ENCODE measurements at places on chromosomes 1 and 21.

GRCh38 chr1:50126927-50127715 is 18.4 kb downstream of the ELAVL4 start:
- DNase-seq = no peak

DNA sequence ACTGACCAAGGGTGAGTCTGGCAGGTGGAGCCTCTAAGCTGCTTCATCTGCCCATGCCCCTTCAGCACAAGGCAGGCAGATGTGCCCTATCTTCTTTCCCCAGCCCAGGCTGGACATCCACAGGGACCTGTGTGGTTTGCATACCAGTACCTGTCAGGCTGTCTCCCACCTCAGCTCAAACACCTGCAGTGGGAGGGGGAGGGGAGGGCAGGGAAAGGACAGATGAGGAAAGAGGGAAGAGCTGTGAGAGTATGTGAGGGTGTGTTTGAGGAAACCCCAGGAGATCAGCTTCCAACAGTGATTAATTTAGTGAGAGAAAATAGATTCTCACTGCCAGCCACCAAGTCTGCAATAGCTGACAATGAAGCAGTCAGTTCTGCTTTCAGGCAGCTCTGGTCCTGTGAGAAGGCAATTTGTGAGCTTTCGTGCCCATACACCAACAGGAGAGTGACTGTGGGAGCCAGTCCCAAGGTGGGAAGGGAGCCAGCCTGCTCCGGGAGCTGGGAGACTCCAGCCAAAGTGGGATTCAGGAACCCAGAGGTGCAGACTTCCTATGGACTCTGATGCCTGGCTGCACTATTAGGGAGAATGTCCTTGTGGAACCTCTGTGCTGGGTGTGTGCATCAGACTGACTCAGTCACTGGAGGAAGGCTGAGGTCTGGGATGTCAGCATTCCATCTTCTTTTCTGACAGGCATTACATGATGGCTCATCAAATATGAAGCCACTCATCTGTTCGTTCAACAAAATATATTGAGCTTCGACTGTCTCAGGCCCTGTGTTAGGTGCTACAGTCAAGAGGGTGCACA is 59.7 kb downstream of the TNR start:
- no peak for DNase-seq

GRCh38 chr1:184647471-184647870 is 107.2 kb downstream of the EDEM3 start:
- DNase-seq = no peak

GRCh38 chr1:20069874-20070273 is at the start of gene PLA2G5:
TSS of gene PLA2G5 (plus strand) at chr1:20070194. CDS start at chr1:20084831, 14,637 bp downstream.
- no peak for DNase-seq

DNA sequence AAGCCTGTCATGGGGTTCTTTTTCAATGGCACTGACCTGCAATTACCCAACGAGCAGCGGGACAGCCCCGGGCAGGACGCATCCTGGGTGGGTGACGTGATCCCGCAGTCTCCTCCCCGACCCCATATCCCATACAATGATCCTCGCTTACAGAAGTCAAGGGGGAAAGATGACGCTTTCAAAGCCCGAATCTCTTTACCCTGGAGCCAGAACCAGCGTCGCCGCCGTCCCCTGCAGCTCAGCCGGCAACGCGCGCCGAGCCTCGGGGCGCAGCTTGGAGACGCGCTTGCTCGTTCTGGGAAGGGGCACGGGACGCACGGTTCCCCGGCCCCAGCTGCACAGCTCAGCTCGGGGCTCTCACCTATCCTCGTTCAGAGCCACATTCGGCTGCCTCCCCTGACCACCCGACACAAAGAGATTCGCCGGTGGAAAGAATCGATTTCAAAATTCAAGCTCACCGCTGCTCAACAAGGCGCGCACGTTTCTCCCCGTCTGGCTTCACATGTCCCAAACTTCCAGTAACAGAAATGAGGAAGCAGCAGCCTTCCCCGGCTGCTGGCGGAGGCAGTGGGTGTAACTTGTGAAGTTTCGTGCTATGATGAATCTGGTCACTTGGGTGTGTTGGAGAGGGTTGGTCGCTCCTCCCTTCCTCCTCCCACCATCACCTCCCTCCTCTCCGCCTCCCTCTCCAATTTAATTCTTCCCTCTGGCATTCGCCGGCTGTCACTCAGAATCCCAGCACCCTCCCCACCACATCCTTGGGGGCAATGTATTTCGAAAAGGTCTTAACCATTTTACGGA is at the start of gene TIAM1:
TSS of gene TIAM1 (minus strand) at position 582 of the 801 bp plus-strand sequence. CDS start 77,289 bp downstream, outside the sequence.
- peak; percentile 40 for DNase-seq

DNA sequence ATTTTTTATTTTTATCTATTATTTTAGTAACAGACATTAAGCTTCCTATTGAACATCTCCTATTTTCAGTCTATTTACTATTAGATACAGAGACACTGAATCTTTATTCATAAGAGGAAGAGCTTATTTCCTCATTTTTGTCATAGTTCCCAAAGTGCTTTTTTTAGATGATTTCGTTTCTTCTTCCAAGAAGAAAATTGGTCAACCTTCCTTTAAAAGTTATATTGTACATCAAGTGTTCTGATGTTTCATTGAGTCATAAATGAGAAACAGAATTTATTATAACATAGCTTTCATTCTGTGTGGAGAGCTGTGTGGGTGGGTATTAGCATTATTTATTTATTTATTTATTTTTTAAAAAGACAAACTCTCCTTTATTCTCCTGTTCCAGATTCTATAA is 50.6 kb upstream of the BACH1 start:
- DNase-seq = no peak

DNA sequence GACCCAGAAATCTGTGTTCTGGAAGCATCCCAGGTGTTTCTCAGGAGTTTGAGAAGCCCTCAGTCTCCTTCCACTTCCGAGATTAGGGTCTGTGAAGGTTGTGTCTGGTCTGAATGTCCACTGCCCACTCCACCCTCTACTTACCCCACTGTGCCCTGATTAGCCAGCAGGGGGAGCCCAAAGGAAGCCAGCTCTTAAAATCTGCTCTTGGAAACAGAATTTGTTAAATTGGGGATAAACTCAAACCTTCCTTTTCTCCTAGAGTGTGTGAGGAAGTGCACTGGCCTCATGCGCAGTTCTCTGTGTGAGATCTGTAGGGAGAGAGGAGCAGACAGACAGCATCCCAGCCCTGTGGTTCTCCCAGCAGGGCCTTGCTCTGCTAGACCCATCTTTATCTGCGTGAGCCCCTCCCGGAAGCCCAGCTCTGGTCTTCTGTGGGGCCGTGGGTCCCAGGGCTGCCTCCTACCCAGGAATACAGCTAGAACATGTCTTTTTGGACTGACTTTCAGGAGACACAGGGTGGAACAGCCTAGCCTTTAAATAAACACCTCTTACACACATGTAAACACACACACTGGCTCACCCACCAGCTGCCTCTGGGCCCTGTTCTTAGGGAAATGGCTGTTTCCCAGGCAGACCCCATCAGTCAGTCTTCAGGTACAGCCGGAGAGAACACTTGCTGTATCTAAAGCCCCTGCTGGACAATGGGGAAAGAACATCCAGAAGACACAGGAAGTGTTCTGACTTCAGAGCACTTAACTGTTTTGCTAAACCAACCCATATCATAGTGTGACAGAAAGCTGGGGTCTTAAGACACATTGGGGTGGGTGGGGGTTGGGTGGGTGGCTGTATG is 52.2 kb downstream of the SMYD2 start:
- DNase-seq = no peak

DNA sequence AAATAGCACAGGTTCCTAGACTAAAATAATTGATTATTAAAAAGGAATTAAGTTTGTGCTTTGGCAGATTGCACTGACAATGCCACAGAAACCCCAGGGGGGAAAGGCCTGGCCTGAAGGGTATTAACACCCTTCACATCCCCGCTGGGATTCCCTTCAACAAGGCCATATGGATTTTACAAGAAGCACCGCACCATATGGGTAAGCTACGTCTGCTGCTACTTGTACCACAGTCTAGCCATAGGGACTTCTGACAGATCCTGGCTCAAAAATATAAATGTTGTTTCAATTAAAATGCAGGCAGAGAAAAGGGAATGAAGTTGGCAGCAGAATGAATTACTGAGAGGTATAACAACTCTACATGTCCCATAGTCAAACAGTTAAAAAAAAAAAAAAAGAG is 101.0 kb downstream of the DENND1B start:
- DNase-seq = no peak

DNA sequence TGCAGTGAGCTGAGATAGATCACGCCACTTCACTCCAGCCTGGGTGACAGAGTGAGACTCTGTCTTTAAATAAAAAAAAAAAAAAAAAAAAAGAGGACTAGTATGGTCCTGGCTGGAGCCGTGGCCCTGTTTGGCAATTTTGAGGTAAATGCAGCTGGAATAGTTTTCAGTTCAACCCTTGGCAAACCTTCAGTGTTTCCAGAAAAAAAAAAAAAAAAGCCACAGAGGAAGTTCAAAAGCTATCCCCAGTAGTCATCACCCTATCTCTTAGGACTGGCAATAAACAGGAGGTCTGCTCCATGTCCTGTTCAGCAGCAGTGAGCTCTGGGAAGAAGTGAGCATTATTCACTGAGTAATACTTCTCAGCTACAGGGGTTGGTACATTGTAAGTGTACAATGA is 56.8 kb upstream of the ERRFI1 start:
- DNase-seq = no peak

DNA sequence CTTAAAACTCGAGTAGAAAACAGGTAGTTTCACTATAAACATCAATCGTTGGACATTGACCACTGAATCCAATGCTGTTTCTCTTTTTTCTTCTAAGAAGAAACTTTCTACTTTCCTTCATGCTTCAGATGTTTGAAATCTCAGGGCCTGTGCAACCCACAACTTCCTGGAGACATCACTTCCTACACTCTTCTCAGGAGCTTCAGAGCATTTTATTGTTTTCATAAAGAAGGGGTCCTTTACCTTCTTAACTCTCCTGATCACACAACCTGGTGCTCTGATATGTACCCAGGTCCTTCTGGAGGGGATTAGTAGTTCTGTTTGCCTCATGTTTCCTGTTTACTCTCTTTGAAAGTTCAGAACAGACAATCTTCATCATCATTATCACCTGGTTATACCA is 113.0 kb upstream of the VAV3 start:
- no peak for DNase-seq

DNA sequence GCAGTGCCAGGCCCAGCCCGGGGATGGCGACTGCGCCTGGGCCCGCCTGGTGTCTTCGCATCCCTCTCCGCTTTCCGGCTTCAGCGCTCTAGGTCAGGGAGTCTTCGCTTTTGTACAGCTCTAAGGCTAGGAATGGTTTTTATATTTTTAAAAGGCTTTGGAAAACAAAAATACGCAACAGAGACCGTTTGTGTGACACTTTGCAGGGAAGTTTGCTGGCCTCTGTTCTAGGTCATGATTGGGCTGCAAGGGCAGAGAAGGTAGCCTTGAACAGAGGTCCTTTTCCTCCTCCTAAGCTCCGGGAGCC is 719 bp downstream of the SOD1 start:
- DNase-seq = peak; percentile 13
